ENCODE measurements at places on chromosomes 11 and 22.

DNA sequence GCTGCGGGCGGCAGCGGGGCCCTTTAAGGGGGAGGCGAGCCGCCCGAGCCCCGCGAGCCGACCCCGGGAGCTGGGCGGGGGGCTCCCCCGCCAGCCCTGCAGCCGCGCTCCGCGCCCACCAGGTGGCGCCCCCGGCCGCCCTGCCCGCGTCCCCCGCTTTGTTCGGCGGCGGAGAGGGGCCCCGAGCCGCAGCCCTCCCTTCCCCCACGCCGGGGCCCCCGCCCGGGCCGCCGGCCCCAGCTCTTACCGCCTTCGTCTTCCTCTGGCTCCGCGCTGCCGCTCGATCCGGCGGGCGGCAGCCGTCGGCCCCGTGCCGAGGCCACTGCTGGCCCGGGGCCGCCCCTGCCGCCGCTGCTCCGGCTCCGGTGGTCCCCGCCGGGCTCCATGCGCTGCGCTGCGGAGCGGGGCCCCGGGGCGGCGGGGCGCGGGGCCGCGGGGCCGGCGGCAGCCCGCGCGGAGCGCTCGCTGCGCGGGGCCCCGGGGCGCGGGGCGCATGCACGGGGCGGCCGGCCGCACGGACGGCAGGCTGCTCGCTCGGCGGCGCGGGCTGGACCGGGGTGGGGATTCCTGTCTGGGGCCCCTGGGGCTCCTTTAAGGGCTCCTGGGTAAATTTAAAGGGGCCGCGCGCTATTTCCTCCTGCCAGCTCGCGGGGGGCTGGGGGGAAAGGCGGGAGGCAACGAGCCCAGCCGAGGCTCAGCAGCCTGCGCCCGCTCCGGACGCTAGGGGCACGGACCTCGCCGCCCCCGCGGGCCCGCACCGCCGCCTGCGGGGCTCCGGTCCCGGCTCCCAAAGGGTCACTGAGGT is at the start of gene ZFTA:
Gene ZFTA (minus strand): TSS at position 539 of the 805 bp plus-strand sequence. CDS start 153 bp downstream, at position 386.
- DNase-seq, result peak; percentile 58

GRCh38 chr11:111566324-111566723 is 25.8 kb downstream of the LAYN start:
- DNase-seq, result no peak

- no peak for DNase-seq
These were observed 14.2 kb upstream of the OR6A2 start for GRCh38 chr11:6813656-6814055.

- no peak for DNase-seq
These were observed 76.4 kb downstream of the KCNQ1 start for GRCh38 chr11:2521081-2521732.

DNA sequence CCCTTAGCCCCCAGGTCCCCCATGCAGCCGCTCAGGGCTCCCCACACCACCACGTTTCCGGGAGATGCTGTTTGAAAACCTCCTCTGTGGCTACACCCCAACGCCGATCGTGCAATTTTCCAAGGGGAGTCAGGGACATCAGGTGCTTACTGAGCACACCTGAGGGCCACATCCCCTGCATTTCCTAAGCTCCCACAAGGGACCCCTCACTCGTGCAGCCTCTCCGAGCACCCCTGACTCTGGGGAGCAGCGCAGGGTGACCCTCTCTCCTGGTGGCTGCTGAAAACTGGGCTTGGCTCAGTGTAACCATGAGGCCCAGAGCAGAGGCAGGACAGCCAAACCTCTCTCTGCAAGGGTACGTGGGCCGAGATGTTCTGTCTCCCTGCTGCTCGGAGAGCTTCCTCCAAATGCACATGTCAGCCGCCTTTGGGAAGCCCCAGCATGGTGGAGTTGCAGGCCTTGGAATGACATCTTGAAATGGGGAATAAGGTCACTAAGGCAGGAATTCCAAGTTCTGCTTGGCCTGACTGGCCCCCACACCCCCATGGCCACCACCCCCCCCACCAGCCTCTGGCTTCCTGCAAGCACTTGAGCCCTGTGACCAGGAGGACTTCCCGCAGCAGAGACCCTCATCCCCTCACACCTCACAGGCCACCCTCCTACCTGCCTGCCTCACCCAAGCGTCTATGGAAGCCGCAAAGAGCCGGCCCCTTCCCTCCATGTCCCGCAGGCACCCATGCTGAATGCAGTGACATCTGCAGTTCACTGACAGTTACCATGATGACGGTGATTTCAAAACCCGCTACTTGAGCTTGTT is 257.4 kb downstream of the BRD1 start:
- DNase-seq, result no peak

GRCh38 chr11:62416596-62416995 is 2.2 kb upstream of the SCGB1A1 start:
- no peak for DNase-seq

GRCh38 chr11:130390071-130390758 is 38.2 kb downstream of the ADAMTS8 start:
- peak; percentile 94 for DNase-seq

DNA sequence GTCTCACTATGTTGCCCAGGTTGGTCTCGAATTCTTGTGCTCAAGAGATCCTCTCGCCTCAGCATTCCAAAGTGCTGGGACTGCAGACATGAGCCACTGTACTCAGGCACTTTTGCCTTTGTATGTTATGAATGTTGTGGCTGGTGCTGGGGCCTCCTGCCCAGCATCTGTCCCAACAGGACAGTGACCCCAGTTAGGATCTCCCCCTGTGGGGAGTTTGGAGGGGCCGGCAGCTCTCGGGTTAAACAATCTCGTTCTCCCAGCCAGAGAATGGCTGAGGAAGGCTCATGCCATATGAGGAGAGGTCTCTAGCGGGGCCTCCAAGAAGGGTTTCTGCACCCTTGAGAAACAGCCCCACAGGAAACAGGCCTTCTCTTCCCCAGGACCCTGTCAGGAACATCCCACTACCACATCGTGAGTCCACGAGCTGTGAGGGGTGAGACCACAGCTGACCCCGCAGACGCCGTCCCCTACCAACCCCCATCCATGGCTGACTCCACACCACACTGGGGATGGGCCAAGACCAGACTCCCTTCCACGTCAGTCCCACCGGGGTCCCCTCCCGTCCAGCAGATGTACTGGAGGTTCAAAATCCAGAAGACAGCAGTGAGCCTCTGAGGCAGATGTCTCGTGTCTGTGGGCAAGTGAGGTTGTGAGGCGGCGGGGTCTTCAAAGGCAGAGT is 54.1 kb downstream of the SHANK2 start:
- DNase-seq, result no peak

GRCh38 chr11:129190087-129190486 is 2.0 kb downstream of the ARHGAP32 start:
- DNase-seq, result peak; percentile 41

DNA sequence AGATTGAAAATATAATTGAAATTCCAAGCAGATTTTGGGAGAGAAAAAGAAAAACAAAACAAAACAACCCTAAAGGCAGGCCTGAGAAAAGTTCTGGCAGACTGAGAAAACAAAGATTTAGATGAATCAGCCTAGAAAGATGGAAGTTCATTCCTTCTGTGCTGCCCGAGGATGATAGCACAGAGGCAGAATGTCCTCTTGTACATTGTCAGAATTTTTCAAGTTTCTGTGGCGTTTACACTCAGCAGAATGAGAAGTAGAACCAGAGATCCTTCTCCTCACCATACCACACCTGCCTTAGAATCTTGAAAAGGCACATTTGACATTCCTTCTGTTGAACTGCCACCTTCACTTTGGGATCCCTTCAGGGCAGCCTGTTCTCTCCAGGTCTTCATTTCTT is 62.5 kb upstream of the IZUMO1R start:
- no peak for DNase-seq

Measured in iris pigment epithelial cell (primary cell).